NCI-H1694 treated with DMSO at 0.1 percent for 48 hours (cell line): ENCODE measurements at places on chromosomes 11 and 22.

DNA sequence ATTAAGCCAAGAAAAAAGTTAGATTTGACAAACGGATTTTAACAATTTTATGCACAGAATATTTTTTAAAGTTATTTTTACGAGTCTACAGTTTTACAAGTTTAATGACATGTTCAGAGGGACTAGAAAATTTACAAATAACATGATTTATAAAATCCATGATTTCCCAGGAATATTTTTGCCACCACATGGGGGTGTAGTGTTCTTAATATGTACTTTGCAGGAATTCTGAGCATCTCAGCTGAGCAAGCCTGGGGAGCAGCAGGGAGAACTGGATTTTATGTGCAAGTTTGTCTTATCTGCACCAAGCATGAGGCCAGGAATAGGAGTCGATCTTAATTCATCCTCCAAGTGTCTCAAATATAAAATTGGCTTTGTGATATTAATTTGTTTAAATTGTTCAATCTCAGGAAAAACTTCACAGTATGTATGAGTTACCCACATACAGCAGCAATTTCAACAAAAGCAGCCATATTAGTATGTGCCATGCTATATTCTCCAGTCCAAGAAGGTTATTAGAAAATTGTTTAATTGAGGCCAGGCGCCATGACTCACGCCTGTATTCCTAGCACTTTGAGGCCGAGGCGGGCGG, 826.3 kb downstream of the DLG2 start:
- no peak for DNase-seq

DNA sequence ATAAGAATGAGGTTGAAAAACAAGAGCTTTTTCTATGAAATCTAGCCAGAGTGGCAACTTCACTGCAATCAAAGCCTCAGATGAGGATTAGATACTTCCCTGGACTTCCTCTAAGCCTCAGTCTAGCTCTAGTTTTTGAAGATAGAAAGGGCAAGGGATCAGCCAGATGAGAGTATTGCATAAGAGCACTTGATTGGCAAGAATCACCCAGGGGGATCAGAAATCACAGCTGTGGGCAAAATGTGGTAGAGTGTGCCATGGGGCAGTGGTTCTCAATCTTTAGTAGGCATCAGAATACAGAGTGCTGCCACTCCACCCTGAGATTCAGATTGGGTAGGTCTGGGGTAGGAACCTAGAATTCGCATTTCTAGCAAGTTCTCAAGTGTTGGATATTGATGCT, 82.4 kb downstream of the EXT2 start:
- DNase-seq, result no peak

GRCh38 chr22:42881982-42882656, 25.0 kb upstream of the ARFGAP3 start:
- peak; percentile 2 for DNase-seq

DNA sequence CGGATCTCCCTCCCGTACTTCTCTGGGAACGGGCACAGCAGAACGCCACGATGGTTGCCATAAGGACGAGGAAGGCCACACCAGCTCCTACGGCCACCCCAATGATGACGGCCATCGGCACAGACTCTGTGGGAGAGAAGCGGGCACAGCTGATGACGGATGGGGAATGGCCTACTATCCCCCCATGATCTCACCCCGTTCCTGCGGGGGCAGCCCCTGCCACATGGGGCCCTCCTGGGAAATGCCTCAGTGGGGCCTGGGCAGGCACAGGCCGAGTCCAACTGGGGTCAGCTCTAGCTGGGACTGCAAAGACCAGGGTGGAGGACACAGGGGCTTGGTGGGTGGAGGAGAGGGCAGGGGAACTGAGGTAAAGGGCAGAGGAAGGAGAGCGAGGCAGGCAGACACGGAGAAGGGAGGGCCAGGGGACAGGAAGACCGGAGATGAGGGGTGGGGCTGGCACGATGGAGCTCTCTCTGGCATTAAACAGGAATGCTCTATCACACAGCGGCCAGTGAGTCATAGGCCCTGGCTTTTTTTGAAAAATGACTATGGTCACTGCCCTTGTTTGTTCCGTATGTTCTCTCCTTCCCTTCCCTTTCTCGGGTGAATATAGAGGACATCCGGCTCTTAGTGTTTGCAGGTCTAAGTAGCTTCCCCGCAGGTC, 76.0 kb downstream of the ST3GAL4 start:
- DNase-seq, result no peak

DNA sequence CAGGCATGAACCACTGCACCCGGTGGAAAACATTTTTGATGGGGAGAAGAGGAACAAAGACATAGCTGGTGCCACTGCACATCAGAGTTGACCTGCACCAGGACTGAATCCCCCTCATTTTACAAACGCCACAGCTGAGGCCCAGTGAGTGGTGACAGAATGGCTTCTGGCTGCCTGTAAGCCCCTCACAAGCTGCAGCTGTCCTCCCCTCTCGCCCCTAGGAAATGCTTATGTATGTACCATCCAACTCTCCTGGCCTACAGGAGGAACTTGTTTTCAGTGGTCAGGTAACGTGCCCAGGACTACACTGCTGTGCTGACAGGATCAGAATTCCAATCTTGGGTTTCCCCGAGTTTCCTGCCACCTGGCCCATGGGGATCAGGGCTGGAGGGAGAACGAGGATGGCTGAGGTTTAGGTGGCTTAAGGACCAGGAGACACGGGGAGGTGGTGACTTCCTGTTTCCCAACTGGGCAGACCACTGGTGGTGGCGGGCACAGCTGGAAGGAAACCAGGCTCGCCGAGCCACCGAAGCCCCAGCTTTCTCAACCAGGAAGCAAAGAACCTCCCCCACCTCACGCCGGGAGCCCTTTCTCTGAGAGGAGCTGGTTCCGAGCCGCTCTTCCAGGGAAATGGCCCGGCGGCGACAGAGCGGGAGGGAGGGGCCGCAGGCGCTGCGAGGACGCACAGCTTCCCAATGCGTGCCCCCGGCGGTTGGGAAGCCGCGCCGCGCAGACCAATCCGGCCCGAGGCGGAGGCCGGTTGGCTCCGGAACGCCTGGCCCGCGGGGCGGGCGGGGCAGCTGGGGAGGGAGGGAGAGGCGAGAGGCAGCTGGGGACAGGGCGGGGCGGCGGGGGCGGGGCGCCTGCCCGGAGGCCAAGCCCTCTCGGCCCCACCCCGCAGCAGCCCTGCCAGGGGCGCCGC, 1.0 kb upstream of the LRFN4 start:
- DNase-seq, result peak; percentile 60

DNA sequence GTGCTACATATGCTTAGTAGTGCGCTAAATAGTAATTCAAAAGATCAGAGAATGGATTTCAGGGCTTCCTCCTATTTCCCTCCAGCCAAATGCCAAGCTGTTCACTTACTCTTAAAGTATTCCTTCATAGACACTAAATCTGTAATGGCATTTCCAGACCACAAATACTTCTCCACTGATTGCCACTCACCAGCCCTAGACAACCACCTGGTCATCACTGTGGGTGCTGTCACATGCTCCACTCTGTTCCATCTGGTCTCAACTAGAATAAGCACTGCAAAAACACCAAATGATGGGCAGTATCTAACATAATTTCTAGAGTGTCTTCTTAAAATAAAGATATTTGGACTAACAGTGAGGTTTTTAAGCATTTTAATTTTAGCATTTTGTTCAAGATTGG, 341.3 kb downstream of the AASDHPPT start:
- no peak for DNase-seq

- peak; percentile 69 for DNase-seq
Measured at GRCh38 chr11:44927174-44927661, 23.5 kb downstream of the TP53I11 start.

- DNase-seq, result no peak
Measured at GRCh38 chr11:108204376-108204775, 18.1 kb downstream of the NPAT start.

GRCh38 chr11:79201677-79202347, 239.0 kb downstream of the TENM4 start:
- DNase-seq, result no peak

DNA sequence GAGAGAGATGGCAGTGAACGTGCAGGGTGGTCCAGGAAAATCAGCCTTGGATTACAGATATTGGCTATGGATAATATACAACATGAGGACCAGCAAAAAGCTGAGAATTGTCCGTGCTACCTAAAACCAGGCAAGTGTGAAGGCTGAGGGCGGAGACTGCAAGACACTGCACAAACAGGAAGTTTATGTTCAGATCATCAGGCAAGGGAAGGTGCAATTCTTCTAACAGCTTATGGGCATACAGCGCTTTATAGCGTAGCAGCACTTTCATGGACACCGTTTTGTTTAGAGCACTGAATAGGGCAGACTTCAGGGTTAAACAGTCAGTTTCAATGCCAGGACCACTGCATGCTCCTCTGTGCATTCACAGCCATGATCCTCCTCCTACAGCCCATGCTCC, 93.1 kb upstream of the TMEM45B start:
- no peak for DNase-seq

DNA sequence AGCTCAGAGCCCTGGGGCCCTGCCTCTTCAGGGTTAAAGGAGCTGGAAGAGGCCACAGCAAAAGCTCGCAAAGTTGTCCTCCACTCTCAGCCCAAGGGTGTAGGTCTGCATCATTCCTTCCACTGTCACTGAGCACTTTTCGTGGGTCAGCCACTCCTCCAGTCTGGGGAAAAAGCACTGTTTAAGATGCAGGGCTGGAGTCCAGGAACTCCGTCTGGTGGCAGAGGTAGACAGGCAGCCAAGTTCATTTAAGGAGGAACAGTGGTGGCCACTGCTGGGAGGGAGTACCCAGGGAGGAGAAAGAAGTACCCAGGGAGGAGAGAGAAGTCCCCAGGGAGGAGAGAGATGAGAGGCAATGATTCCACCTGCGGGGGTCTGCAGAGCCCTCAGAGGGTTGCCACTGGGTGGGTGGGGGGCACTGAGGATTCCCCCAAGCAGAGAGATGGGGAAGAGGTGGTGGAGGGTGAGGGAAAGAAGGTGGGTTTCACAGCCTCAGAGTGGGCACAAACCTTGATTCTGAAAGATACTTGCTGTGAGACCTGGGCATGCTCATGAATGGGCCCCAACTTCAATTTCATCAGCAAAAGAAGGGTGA, 70.0 kb upstream of the B3GAT1 start:
- no peak for DNase-seq

- no peak for DNase-seq
Measured at GRCh38 chr22:25383892-25384291, 164.5 kb downstream of the CRYBB2 start.

DNA sequence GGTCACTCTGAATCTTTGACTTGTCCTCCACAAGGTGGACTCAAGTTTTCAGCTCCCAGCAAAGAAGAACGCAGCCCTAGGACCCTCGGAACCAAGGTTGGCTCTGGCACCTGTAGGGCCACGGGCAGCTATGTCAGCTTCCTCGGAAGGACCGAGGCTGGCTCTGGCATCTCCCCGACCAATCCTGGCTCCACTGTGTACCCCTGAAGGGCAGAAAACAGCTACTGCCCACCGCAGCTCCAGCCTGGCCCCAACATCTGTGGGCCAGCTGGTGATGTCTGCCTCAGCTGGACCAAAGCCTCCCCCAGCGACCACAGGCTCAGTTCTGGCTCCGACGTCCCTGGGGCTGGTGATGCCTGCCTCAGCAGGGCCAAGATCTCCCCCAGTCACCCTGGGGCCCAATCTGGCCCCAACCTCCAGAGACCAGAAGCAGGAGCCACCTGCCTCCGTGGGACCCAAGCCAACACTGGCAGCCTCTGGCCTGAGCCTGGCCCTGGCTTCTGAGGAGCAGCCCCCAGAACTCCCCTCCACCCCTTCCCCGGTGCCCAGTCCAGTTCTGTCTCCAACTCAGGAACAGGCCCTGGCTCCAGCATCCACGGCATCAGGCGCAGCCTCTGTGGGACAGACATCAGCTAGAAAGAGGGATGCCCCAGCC, 2.2 kb downstream of the INPP5J start:
- DNase-seq, result no peak

DNA sequence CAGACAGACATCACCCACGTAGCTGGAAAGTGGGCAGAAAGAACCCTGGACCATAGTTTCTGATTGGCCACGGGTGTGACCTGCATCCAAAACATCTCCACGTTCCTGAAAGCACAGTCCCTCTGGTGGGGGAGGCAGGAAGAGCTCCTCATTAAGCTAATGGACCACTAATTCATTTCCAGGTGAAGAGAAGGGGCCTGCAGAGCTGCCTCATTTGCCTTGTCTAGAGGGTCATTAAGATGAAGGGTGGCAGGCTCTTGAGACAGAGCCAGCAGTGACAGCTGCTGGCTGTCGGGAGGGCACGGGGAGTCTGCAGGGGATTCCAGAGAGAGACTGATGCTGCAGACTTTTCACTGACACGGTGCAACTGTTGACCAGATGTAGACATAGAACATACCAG, 149.6 kb upstream of the OPCML start:
- peak; percentile 17 for DNase-seq

- no peak for DNase-seq
Measured at GRCh38 chr11:73962101-73962705, 11.4 kb downstream of the DNAJB13 start.

GRCh38 chr11:102318469-102318868, 1.2 kb downstream of the BIRC3 start:
- DNase-seq, result no peak

DNA sequence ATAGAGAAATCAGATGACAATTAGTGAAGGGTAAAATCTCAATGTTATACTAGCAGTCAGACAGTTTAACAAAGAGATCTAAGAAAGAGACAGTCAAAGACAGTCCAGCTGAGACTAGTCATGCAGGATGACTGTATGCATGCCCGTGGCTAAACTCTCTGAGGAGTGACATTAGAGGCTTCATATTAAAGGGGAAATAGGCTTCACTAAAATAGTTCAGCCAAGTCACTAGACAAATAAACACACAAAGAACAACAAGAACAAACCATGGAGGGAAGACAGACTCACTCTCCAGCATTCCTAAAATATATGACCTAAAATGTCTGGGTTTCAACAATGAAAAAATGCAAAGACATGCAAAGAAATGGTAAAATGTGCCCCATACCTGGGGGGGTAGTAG, 18.6 kb upstream of the APLNR start:
- no peak for DNase-seq

DNA sequence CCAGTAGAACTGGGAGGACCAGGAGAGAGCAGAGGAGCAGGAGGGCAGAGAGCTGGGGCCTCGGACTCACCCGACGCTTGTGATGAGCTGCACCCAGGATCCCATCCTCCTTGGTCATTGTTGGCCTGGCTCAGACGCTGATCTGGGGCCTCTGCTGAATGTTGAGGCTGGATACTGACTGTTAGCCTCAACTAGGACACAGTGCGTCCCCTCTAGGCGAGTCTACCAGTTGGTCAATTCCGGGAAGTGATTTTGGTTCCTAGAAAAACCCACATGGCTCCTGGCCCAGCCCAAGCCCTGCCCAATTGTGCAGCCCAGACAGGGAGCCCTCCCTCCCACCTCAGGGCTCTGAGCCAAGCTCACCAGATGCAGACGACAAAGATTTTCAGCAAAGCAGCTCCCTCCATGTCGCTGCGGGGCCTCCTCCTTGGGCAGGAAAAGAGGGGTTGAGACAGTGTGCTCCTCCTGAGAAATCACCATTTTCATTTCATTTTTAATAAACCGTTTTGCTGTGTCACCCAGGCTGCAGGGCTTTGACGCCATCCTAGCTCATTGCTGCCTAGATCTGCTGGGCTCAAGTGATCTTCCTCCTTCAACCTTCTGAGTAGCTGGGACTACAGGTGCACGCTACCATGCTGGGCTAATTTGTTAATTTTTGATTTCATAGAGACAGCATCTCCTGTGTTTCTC, at the start of gene APOL4:
Gene APOL4 (minus strand): TSS at position 180 of the 690 bp plus-strand sequence. CDS start 75 bp downstream, at position 105.
- peak; percentile 42 for DNase-seq

GRCh38 chr22:24836282-24836681, 30.3 kb downstream of the SGSM1 start:
- no peak for DNase-seq

GRCh38 chr11:78694152-78694551, 119.5 kb upstream of the NARS2 start:
- DNase-seq, result no peak
